ENCODE measurements at places on chromosomes 11 and 22.
A peak's percentile ranks its signal among the peaks of the same experiment; 100 is the strongest.

DNA sequence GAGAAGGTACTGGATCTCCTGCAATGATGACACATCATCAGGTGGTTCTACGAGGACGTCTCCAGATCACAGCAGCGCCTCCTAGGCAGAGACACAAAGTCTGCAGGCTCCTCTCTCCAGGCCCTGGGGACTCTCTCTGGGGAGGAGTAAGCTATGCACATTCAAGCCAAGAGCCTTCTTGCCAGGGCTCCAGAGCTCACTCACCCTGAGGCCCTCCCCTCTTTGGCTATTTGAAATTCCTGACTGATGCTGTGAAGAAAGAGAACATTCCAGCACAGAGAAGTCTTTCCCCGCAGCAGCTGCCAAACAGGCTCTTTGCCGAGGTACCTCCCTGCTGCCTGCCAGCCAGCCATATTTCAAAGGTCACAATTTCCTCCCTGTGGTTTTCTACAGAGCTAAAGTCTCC lies 204.9 kb downstream of the CSNK2A3 start:
- DNase-seq = no peak

- no peak for DNase-seq
Measured at GRCh38 chr22:50396751-50397370, 53.7 kb downstream of the PPP6R2 start.

DNA sequence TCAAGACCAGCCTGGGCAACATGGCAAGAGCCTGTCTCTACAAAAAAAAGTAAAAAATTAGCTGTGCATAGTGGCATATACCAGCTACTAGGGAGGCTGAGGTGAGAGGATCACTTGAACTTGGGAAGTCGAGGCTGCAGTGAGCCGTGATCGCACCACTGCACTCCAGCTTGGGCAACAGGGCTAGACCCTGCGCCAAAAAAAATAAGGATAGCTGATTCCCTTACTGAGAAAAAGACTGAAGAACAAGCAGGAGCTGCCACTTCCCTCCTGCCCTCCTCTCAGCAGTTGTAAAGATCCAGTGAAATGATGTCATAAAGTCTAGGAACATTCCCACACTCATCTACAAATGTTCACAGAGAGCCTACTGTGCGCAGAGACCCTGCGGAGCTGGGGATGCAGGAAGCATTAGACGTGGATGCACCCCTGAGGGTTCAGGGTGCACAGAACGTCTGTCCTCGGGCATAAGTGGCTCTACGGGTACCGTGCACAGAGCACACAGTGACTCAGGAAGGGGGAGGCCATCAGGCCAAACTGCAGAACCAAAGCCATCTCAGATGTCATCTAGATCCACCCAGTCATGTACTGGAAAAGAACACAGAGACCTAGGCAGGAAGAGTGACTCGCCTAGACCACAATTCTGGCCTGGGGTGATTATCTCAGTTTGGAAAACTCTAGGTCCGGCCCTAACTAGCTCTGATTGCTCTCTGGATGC lies 11.7 kb downstream of the SEC14L2 start:
- DNase-seq = no peak

GRCh38 chr11:41988951-41989572 lies 529.6 kb upstream of the LRRC4C start:
- no peak for DNase-seq

DNA sequence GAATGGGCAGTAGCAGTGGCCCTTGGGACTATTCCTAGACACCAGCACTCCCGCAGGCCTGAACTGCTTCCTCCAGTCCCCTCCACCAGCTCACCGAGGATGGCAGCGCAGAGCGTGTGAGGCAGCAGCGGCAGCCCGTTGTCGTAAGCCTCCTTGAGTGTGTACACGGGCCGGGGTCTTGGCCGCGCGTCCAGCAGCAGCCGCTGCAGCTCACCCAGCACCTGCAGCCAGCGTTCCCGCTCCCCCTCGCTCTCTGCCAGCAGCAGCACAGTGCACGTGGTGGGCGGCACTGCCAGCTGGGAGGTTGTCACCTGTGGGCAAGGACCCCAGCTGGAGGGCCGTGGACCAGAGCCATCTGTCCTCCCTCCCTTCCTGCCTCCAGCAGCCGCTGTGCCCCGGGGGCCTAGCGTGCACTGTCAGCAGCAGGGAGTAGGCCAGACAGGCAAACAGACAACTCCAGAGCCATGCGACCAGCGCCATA lies 13.0 kb downstream of the CDC42BPG start:
- no peak for DNase-seq

GRCh38 chr11:131998020-131998419 lies 627.6 kb downstream of the NTM start:
- DNase-seq = no peak

DNA sequence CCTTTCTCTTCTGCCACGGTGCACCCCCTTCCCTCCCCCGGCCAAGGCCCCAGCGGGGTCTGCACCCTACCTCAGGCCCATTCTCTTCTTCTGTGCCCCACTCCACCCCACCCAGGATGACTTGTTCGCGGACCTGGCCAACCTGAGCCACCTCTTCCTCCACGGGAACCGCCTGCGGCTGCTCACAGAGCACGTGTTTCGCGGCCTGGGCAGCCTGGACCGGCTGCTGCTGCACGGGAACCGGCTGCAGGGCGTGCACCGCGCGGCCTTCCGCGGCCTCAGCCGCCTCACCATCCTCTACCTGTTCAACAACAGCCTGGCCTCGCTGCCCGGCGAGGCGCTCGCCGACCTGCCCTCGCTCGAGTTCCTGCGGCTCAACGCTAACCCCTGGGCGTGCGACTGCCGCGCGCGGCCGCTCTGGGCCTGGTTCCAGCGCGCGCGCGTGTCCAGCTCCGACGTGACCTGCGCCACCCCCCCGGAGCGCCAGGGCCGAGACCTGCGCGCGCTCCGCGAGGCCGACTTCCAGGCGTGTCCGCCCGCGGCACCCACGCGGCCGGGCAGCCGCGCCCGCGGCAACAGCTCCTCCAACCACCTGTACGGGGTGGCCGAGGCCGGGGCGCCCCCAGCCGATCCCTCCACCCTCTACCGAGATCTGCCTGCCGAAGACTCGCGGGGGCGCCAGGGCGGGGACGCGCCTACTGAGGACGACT lies 15.9 kb downstream of the RTN4RL2 start:
- DNase-seq = no peak

- DNase-seq = no peak
Measured at GRCh38 chr11:19432370-19433061, 191.8 kb upstream of the E2F8 start.

GRCh38 chr11:27520226-27520625 lies 13.7 kb upstream of the LIN7C start:
- no peak for DNase-seq

GRCh38 chr11:77069969-77070582 lies 3.3 kb downstream of the CAPN5 start:
- no peak for DNase-seq

- DNase-seq = no peak
Measured at GRCh38 chr11:123085497-123085896, 23.6 kb upstream of the HSPA8 start.

DNA sequence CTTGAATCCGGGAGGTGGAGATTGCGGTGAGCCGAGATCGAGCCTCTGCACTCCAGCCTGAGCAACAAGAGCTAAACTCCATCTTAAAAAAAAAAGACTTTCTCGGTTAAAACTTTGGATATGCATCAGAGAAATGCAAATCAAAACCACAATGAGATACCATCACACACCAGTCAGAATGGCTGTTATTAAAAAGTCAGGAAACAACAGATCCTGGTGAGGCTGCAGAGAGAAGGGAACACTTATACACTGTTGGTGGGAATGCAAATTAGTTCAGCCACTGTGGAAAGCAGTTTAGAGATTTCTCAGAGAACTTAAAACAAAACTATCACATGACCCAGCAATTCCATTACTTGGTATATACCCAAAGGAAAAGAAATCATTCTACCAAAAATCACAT lies 619.4 kb upstream of the KIRREL3 start:
- no peak for DNase-seq

- DNase-seq = no peak
Measured at GRCh38 chr11:28836285-28837081, 728.3 kb downstream of the METTL15 start.

- DNase-seq = no peak
Measured at GRCh38 chr11:133946541-133947318, 10.0 kb downstream of the IGSF9B start.

DNA sequence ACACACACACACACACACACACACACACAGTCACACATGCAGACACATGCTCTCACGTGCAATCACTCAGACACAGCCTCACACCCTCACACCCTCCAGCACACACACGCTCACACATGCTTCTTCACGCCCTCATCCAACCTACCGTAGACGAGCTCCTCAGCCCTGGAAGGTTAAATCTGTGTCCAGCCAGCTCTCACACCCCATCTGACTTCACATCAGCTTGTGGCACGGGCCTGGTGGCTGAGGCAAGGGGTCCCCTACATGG lies 1.3 kb upstream of the SCUBE1 start:
- DNase-seq = no peak

DNA sequence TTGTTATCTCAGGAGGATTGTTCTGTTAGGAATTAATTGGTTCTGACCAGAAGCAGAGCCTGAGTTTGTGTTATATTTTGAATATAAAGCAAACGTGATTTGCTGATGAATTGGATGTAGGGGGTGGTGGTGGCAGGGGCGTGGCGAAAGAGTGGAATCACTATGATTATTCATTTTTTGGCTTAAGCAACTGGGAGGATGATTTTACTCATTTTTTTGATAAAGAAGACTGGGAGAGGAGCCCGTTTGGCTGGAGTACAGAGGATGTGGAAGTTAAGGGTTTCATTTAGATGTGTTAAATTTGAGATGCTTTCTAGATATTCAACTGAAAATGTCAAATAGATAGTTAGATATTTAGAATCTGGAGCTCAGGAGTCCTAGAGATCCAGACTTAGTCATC lies 83.4 kb upstream of the MYO18B start:
- no peak for DNase-seq

DNA sequence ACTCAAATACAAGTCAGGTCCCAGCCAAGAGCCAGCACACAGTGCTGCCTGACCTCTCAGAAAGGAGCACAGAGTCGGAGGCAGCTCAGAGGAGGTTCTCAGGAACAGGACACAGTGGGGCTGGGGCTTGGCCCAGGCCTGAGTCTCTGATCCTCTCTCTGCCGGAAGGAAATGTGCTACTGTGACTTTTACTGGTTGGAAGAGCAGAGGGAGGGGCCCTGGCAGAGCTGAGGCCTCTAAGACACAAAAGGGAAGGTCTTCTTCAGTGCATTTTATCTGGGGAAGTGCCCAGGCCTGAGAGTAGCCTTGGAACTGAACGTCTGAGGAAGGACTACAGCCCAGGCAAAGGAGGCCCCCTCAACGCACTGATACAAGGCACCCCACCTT lies 16.2 kb upstream of the CASTOR1 start:
- no peak for DNase-seq

DNA sequence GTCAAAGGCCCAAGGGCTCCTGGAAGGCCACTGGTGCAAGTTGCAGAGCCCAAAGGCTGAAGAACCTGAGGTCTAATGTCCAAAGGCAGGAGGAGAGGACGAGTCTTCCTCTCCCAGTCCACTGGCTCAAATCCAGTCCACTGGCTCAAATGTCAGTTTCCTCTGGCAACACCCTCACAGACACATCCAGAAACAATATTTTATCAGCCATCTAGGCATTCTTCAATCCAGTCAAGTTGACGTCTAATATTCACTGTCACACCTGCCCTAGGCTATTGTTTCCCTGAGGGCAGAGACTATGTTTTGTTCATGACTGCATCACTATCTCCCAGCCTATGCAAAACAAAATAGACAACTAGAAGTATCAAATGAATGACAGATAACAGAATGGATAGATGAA lies 148.1 kb downstream of the SPON1 start:
- DNase-seq = no peak

DNA sequence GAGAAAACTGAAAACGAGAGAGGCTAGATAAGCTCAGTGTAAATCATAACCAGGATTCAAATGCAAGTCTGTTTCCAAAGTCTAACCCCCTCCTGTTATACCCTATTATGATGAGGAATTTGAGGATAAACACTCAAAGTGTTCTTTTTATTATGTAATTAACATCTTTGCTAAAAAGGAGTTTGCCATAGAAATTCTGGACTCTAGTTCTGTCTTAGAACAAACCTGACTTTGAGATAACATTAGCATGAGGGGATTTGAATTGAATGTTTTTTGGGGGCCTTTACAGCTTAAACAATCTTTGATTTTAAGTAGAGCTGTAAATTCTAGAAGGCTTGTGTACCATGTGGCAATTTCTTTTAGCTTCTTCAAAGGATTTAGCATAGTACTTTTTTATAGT lies 9.5 kb downstream of the C11orf54 start:
- DNase-seq = no peak

DNA sequence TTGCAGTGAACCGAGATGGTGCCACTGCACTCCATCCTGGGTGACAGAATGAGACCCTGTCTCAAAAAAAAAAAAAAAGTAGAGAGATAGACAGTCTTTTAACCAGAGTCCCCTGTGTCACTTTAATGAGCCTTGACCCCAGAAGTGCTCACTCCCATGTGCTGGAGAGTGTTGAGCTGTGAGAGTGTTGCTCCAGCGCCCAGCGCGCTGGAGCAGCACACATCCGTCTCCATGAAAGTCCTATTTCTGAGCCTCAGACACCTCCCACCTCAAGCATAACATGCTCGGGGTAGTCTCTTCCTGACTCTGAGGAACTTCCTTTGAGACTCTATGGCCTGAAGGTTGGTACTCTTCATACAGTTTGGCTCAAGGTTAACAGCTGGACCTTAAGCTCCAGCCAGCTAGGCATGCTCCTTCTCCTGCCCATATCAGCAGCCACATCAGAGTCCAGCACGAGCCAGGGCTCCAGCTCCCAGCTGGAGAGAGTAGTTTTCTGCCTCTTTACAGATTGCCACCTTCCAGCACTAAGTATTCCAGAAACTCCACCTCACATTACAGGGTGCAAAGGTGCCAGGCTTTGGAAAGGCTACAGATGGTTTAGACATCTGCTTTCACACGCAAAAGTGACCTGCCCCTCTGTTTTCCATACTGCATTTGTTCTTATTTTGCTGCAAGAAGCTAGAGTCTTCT lies 29.4 kb upstream of the UBASH3B start:
- no peak for DNase-seq

- DNase-seq = peak; percentile 38
Measured at GRCh38 chr11:121466063-121466794, 13.5 kb upstream of the SORL1-AS1 start.

- DNase-seq = no peak
Measured at GRCh38 chr22:17217179-17217578, 2.1 kb downstream of the ADA2 start.

DNA sequence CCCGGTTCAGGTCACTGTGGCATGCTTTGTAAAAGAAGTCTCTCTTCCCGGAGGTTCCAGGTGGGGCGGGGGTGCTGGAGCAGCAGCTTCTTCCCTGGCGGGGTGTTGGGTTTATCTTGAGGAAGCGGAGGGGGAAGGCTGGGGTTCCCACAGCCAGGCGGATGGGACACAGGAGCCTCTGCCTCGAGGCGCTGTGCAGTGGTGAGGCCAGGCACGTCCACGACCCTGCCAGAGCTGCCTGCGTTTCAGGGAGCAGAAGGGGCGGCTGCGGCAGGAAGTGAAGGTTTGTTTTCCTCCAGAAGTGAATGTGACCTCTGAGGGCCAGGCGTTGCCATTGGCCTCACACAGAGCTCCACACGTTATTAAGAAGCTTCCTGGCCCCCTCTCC lies 20.1 kb upstream of the ADORA2A start:
- no peak for DNase-seq

GRCh38 chr22:45190202-45190872 lies 26.6 kb downstream of the NUP50 start:
- DNase-seq = no peak
